Activated CD4-positive, CD25-positive, alpha-beta regulatory T cell treated with anti-CD3 and anti-CD28 coated beads, Interleukin-2, amount 50 U/mL, for 24 hours (primary cell): ENCODE measurements at places on chromosomes 16 and 17.

DNA sequence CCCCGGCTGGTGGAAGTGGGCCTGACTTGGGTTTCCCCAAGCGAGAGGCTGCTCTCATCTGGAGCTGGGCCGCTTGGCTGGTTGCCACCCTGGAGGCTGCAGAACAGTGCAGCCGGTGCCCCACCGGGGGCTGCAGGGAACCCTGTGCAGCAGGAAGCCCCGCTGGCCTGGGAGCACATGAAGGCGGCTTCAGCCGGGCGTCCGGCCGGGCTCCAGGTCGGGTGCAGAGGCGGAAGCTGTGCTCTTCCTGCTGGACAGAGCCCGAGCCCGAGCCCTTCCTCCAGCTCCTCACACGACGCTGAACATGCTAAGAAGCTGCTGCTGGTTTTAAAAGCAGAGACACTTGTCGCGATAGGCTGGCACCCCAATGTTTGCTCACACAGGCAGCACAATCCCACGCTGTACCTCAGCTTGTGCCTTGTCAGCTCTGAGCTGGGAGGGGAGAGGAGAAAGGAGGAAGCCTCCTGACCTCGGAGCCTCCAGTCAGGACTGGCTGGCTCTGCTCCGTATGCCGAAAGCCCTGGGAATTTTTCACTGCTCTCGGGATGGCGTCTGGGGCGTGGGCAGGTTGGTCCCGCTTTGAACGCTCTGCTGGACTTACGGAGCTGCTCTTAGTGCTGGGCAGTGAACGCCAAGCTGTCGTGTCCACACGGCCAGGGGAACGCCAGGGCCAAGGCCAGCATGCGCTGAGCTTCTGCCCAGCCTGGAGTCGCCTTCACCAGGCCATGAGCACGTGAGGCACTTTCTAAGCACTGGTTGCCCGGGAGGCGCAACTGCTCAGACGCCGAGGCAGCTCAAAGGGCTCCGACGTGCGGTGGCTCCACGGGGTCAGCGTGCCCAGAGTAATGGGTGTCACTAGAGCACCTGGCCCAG, 8.8 kb downstream of the CDK5R1 start:
- no peak for ATAC-seq

DNA sequence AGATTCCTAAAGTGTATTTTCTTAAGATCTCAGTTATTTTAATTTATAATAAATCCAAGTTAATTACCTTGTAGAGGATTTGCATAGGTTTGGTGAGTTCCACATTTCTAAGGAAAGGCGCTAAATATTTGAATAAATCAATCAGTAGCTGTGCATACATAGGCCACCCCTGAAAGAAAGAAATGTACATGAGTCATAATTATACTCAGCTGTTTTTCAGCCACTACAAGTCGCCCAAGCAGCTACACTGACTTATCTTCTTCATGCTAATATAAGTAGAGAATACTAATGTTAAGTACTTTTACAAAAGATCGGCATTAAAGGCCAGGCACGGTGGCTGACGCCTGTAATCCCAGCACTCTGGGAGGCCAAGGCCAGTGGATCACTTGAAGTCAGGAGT, 14.9 kb downstream of the SETD6 start:
- no peak for ATAC-seq

GRCh38 chr16:27313422-27314160, at the start of gene IL4R:
Gene IL4R, plus strand, starts transcription at chr16:27313974. Its CDS starts 26,230 bp downstream, at chr16:27340204.
- peak; percentile 8 for ATAC-seq

DNA sequence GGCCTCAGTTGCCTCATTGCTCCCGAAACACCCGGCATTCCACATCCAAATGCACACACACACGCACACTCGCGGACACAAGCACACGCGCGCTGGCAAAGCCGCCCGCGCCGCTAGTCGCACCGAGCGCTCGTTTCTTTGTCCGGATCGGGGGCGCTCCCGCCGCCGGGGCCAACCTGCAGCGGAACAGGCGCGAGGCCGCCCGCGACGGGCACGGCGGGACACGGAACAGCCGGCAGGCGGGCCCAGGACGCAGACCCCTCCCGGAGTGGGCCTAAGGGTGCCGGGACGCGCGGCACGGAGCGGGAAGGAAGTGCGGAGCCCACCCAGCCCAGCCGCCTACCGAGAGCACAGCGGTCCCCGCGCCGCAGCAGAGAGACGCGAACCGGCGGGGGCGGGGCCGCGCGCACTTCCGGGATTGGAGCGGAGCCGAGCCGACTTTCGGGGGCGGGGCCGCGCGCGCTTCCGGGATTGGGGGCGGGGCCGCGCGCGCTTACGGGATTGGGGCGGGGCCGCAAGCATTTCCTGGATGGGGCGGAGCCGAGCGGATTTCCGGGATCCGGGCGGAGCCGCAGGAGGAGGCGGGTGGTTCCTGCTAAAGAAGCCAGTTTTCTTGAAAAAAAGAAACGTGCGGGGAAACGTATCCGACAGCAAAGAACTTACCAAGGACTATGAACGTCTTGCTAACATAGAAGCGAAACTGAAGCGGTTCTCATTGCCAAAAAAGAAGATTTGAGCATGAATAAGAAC, at the start of gene CYBC1:
TSS of gene CYBC1 (minus strand) at position 396 of the 750 bp plus-strand sequence. CDS start 1,498 bp downstream, outside the sequence.
- ATAC-seq: peak; percentile 74

- no peak for ATAC-seq
Measured at GRCh38 chr17:67633751-67634211, 84.0 kb upstream of the NOL11 start.

DNA sequence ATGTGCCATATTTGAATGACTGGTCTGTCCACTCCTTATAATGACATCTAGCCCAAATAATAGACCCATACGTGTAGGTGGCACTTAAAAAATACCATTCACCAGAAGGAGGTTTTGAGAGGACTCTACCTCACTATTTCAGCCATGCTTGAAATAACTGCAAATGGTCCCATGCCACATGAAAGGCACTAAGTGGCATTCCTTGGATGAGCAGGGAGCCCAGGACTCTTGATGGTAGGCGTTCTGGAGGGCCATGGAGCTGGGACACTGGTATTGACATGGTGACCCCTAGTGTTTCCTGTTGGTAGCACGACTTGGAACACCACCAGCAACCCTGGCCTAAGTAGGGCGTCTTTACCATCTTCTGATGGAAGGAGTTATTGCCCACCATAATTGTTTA, 148.7 kb upstream of the ZFHX3 start:
- no peak for ATAC-seq

- ATAC-seq: no peak
Measured at GRCh38 chr17:72677714-72678390, 414.6 kb downstream of the SLC39A11 start.

GRCh38 chr16:57593021-57593420, 35.4 kb upstream of the ADGRG1 start:
- no peak for ATAC-seq

DNA sequence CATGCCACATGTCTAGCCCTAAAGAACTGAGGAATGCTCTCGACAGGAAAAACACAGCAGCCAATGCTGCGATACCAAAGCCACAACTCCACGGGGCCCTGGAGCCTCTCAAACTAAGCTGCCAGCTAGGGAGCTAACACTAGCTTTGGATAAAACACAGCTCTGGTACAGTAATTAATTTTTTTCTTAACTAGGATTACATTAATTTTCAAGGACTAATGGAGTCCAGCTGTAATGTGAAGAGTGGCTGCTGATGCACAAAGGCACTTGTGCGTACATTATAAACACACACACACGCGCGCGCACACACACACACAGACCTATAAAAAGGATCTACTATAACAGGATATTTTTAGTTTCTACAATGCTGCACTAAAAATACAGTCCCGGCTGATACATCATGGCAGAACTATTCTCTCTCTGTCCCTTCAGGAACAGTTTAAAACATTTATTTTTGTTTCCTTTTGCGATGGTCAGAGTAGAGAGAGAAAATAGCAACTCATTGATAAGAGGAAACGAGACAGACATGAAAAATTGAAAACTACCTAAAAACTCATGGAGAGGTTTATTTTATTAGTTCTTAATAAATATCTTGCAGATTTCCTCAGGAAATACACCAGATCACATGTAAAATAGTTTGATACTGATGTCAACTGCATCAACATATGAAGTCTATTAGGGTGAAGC, 88.5 kb downstream of the SMG6 start:
- ATAC-seq: no peak

DNA sequence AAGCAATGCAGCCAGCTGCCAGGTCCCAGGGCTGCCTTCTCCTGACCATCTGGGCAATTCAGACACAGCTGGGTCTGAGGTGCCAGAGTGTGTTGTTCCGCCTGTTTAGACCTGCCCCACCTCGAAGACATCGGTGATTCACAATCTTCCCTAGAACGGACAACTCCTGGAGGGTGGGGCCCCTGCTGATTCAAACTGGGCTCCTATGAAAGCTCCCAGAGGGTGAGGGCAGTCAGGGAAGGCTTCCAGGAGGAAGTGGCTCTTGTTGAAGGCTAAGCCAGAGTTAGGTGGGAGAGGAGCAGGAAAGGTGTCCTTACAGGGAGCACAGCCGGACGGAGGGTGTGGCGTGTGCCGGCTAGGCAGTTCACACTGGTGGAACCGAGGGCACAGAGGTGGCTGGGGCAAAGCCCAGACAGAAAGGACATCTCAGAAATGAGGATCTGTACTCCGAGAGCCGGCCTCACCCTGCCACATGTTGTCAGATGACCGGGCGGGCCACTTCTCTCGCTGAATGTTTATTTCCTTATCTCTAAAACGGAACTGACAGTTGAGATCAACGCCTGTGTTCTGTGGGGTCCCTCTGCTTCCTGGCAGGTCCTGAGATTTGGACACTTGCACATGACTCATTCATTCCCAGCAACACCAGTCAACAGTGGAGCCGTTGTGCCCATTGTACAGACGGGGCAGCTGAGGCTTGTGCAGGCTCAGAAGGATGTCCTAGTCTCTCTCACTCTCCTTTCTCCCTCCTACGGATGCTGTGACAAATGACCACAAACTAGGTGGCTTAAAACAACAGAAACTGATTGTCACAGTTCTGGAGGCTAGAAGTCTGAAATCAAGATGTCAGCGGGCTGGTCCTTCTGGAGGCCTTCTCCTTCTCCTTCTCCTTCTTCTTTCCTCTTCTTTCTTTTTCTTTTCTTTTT, 26.9 kb upstream of the LITAF start:
- ATAC-seq: peak; percentile 66
